Breast epithelium (tissue), 4 donors: ENCODE measurements at places on chromosomes 12 and 14. TPM values are rescaled to one million over a fixed set of nuclear protein-coding genes. Genes with fewer than 3 reads are reported as not detected.

TAS2R7 gene
- total RNA-seq: not detected

GRCh38 chr14:66444271-66444927 is 41.8 kb upstream of the CCDC196 start:
- no peaks in the 10 kb centered on the region for H3K4me1 ChIP-seq
- DNase-seq: no peak
- H3K27me3 ChIP-seq: no peaks in the 10 kb centered on the region
- no peak overlapping the region for H3K27ac ChIP-seq
- no peak overlapping the region for H3K4me3 ChIP-seq
- H3K36me3 ChIP-seq: no peaks in the 10 kb centered on the region

- H3K36me3 ChIP-seq: no peaks in the 10 kb centered on the region
- H3K4me1 ChIP-seq: no peaks in the 10 kb centered on the region
- no peak for DNase-seq
- no peaks in the 10 kb centered on the region for H3K27me3 ChIP-seq
- no peak overlapping the region for H3K27ac ChIP-seq
- H3K4me3 ChIP-seq: no peak overlapping the region
These were observed 17.1 kb downstream of the ERP27 start for GRCh38 chr12:14921218-14921617.

DNA sequence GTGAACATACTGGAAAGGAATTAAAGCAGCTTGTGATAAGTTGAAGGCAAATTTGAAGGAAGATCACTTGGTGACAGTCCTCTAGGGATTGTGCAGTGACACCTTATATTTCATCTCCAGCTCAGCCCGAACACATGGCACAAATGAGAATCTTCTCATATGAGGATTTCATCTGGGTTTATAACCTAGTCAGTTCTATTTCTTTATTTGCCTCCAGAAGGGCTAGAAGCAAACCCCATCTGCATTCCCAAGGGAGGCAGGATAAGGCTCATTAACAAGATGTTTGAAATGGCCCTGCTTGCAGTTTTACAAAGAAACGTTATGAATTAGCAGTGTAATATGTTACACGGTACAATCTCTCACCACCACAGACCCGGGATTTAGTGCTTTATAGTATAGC is 90.7 kb upstream of the KRR1 start:
- no peak overlapping the region for H3K4me3 ChIP-seq
- no peak for DNase-seq
- no peaks in the 10 kb centered on the region for H3K36me3 ChIP-seq
- no peaks in the 10 kb centered on the region for H3K27me3 ChIP-seq

- H3K36me3 ChIP-seq: no peaks in the 10 kb centered on the region
- no peaks in the 10 kb centered on the region for H3K27me3 ChIP-seq
- no peaks in the 10 kb centered on the region for H3K4me1 ChIP-seq
- no peak overlapping the region for H3K27ac ChIP-seq
- no peak overlapping the region for H3K4me3 ChIP-seq
- no peak for DNase-seq
These were observed 56.4 kb upstream of the GRIP1 start for GRCh38 chr12:66735275-66735674.

- H3K4me1 ChIP-seq: no peaks in the 10 kb centered on the region
- no peaks in the 10 kb centered on the region for H3K36me3 ChIP-seq
- no peaks in the 10 kb centered on the region for H3K27me3 ChIP-seq
- no peak overlapping the region for H3K4me3 ChIP-seq
These were observed 116.8 kb upstream of the NAP1L1 start for GRCh38 chr12:76201316-76201715.

PTPRO gene
- total RNA-seq: 1.3 TPM

DNA sequence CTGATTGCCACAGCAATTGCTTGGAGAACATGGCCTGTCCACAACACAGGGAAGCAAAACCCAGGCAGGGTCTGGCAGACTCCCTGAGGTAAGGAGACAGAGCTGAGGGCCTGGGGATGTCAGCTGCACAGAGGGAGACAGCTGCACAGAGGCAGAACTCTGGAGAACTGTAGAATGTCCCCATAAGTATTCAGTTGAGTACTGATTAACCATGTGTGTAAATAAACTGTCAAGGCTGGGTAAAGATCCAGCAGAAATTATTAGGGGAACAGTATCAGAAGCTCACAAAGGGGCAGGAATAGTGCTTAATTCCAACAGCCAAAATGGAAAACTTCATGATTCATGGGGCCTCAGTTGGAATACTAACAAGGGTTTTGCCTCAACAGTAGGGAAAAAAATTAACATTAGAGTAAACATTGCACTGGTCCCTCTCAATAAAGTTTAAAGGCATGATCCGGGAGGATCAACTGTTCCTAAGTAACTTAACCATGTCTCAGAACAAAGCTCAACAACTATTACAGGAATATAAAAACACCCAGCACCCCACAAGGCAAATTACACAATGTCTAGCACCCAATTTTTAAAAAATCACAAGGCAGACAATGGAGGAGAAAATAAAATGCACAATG is 201.3 kb upstream of the RASSF8 start:
- H3K4me3 ChIP-seq: no peak overlapping the region
- no peaks in the 10 kb centered on the region for H3K4me1 ChIP-seq
- H3K36me3 ChIP-seq: no peaks in the 10 kb centered on the region
- H3K27ac ChIP-seq: no peak overlapping the region
- no peaks in the 10 kb centered on the region for H3K27me3 ChIP-seq

NGDN gene
- 39.8 TPM for total RNA-seq

- H3K4me1 ChIP-seq: no peaks in the 10 kb centered on the region
- no peak overlapping the region for H3K27ac ChIP-seq
- no peaks in the 10 kb centered on the region for H3K27me3 ChIP-seq
- no peak overlapping the region for H3K4me3 ChIP-seq
- no peaks in the 10 kb centered on the region for H3K36me3 ChIP-seq
These were observed 8.6 kb upstream of the USP15 start for GRCh38 chr12:62251609-62251958.

DNA sequence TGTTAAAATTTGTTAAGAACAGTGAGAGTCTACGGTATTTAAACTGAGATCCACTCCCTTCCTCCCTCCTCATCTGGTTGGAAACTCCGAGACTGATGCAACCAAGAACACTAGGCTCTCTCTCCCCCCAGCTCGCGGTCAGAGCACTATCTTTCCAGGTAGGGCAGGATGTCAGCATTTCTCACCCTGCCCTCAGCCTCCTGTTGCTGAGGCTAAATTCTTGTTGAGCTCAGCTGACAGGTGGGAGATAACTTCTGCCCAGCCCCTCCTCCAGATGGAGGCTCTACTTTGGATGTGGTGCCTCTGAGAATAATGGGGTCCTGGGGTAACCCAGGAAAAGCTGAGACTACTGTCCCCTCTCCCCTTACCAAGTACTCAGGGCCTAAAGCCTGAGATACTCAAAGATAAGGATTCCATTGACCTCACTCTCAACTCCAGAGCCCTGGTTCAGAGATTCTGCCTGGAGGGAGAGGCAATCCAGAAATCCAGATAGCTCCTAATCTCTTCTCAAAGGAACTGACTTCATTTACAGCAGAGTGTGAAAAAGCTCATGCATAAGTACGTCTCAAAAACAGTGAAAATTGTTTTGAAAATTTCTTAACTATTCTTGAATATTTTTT is 110.1 kb downstream of the EML5 start:
- DNase-seq: no peak
- no peak overlapping the region for H3K27ac ChIP-seq
- H3K27me3 ChIP-seq: no peaks in the 10 kb centered on the region
- no peaks in the 10 kb centered on the region for H3K4me1 ChIP-seq
- H3K36me3 ChIP-seq: no peaks in the 10 kb centered on the region
